Stimulated activated CD4-positive, alpha-beta T cell treated with anti-CD3 and anti-CD28 coated beads, Interleukin-15, amount 100 ng/mL, for 1 hour (primary cell): ENCODE measurements at places on chromosomes 2 and 18.

DNA sequence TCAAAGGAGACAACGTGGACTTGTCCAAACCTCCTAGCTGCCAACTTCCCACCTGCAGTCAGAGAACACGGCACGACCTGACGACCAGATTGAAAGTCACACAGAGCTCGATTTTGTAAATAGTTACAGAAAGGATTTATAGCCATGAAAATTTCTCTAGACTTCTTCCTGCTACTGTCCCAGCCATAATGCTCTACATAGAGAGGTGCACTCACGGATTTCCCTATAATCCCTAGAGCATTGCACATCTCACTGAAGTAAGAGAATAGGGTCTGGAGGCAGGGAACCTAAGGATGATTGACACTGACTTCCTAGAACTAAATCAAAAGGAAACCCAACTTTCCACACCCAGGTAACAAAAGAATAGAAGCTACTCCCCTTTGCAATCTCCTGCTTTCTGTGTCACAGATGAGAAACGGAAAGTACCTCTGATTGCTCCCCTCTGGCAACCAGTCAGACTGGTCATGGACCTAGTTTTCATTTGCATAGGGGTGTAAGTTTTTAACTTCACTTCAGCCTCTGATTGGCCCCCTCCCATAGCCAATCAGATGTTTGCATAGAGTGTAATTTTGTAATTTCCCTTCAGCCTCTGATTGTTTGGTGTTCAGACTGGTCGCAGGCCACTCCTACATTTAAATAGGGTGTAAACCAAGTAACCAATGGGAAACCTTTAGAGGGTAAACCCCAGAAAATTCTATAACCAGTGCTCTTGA lies 58.6 kb upstream of the FBXO11 start:
- no peak for DNase-seq

DNA sequence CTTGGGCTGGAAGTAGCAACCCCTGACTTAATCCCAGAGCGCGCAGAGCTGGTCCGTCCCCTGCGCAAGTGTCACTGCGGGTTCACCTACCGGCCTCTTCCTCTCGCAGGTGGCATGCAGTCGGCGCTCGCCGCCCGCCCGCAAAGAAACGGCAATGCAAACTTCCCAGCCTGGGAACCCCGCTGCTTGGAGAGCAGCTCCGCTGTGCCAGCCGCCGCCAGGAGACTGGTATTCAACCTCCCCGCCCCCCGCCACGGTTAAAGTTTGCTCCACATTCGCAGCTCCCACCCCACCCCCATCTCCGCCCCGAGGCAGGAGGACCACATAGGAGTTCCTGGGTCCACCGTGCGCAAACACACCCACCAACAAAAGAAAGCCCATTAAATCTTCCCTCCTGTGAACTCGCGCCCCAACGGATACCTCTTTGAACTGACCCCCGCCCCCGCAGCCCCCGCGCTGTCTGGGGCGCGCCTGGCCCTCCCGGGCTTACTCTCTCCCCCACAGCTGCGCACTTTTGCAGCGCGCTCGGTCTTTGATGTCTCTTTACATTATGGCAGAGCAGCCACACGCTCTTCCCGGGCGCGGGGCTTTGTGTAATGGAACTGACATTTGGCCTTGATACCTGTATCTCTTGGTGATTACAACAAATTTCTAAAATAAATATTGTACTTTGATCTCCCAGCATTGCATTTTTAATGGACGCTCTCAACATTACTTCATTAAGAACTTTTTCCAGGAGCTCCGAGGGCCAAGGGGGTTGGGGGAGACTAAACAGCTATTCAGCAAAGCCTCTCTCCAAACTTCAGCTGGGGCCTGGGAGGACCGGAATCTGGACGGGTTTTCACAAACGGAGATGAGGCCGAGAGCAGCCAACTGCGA lies 3.1 kb upstream of the SP5 start:
- DNase-seq = no peak

DNA sequence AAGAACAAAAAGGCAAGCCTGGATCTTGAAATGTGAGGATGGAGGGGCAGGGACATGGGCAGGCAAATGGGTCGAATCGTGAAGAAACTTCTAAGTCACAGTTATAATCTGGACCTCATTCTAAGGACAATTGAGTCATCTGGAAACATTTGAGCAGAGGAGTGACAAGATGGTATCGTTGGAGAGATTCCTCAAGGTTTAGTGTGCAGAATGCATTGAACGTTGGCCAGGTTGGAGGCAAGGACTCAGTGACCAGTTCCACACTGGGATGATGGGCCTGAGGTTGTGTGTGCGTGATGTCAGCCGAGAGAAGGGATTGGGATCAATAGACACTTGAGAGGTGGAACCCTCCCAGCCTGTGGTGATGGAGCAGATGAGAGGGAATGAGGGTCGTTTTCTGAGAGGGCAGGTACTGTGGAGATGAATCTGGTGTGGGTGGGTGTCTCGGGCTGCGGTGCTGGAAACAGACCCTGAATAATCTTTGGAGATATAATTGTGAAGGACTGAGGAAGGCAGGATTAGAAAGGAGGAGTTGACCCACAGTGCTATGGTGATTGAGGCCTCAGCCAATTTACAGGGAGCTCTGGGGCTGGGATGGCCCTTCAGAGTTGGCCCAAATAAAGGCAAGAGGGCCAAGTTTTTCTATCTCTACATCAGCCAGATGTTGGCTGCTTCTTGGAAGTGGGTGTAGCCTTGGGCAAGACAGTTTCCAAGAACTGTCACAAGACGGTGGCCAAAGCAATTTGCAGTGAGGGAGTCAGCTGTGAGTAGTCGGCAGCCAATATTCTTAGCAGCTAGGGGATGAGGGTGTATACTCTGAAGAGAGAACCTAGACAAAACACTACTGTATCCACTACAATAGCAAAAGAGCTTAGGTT lies 5.8 kb upstream of the ZNF532 start:
- DNase-seq = no peak

- no peak for DNase-seq
These were observed 36.8 kb upstream of the AQP4 start for GRCh38 chr18:26902291-26902690.

DNA sequence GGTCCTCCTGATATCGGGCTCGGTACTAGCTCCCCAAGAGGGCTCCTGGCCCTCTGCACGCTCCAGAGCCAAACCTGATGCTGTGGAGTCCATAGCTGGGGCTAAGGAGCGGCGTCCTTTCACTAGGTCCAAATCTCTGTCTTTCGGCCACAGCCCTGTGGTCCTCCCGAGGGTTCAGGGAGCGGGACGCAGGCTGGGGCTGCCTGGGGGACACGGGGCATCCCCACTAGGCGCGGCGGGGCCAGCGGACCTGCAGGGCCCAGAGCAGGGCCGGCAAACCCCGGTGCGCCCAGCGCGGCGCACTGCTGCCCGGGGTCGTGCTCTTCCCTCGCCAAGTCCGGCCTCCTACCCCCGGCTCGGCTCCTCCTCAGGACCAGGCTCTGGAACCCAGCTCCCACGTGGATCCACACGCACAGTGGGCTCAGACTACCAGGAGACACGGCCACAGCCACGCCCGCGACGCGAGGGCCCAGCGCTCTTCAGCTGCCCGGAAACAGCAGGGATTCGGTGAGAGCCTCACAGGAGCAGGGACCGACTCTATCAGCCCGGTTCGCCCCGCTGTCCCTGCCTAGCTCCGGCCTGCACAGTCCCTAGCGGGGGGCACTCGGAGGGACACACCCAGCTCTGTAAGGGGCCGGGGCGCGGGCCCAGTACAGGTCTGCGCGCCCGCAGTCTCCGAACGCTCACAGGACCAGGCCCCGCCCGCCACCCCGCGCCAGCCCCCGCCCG lies 593 bp downstream of the ZNF514 start:
- no peak for DNase-seq

- DNase-seq = no peak
These were observed 269.3 kb upstream of the NCKAP5 start for GRCh38 chr2:133837441-133838094.

DNA sequence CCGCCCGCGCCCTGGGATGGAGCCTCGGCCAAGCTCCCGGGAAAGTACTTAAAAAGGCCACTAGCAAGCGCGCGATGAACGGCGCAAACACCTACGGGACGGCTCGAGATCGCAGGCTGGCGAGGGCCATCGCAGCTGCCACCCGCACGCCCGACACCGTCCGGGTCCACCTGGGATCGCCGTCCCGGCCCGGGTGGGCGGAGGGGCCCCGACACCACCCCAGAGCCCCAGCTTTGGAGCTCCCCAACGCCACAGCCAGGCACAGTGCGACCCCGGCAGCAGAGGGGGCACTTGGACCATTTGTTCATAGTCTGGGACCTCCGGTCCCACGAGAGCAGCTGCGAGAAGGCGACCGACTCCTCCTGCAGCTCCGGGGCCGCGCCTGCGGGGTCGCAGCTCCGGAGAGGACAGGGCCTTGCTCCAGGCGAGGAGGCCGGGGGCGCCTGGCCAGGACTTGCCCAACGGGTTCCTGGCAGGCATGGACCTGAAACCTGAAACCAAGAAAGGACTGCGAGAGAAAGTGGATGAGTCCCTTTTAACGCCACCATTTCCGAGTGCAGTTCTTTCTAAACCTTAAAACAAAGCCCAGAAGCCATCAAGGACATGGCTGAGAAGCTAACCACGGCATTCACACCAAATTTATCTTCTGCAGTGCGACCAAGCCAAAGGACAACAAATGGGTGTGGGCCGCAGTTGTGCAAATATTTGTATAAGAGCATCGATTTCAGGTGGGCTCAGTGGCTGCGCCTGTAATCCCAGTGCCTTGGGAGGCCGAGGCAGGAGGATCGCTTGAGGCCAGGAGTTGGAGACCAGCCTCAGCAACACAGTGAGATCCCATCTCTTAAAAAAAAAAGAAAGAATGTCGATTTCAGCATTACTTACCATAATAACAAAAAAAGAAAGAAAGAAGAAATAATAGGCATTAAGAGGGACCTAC lies 54.0 kb upstream of the IMP4 start:
- no peak for DNase-seq

DNA sequence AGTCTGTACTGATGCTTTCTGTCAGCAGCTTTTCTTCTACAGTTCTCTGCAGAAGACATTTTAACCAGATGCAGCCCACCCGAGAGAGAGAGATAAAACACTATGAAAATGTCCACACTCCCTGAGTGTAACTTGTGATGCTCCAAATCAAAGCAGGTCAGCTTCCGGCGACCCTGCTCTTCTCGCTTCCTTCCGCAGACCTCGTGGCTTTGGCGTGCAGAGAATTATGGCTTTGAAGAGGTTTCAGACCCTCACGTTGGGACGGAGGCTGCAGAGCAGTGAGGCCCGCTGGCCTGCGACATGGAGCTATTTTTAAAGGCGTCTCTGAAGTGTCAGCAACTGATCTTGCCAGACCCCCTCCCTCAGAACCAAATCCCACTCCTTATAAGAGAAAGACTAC lies 41.8 kb downstream of the TMEM163 start:
- no peak for DNase-seq

GRCh38 chr2:190511104-190511503 lies 23.4 kb downstream of the NEMP2 start:
- DNase-seq = no peak
